Activated naive CD4-positive, alpha-beta T cell treated with anti-CD3 and anti-CD28 coated beads for 36 hours (primary cell): ENCODE measurements at places on chromosomes 12 and 14.

DNA sequence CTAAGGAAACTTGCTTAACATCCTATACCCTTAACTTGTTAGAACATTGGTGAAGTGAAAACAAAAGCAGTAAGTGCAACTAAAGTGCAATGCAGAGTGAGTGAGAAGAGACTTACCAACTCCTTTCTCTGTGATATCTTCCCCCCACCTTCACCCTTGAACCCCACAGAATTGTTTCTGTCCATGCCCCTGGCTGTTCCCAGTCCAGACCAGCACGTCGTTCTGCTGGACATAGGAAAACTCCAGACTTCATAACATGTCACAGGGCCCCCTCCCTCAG lies 91.9 kb downstream of the DAD1 start:
- DNase-seq = no peak

DNA sequence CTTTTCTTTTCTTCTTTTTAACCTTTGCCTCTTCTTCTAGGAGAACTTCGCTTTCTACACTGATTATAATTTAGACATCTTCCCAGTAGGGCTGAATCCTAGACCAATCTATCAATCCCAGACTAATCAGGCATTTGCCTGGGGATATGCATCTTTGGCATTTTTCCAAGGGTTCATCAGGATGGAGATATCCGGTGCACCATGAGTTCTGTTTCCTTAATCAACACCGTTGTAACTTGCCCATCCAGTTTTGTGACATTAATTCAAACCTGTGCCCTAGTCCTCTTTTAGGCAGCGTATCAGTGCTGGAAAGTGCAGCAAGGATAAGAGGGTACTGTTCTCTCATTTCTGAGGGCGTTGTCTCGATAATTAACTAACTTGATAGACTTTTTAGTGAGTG lies 617 bp upstream of the MGP start:
- no peak for DNase-seq

- DNase-seq = no peak
Observed at GRCh38 chr12:27229367-27229766, 14.7 kb upstream of the STK38L start.

DNA sequence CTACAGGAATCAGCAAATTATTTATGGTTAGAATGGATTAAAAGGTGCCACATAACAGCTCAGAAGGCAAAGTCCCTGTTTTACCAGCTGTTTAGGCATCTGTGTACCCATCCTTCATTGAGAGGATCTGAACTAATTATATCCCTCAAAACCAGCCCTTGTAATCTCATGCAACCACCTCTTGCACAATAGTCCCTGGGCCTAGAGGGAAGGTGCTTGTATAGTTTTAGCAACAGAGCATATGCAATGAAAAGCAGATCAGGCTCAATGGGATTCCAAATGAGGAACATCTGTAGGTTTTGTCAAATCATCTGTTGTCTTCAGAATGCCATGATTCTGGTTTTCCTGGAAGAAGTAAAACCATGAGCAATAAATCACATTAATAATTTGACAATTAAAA lies 26.0 kb upstream of the GLIPR1L2 start:
- DNase-seq = no peak

- no peak for DNase-seq
Observed at GRCh38 chr14:90429236-90429635, 32.4 kb downstream of the CALM1 start.

GRCh38 chr12:98275131-98275475 lies 240.3 kb upstream of the TMPO start:
- no peak for DNase-seq
